ENCODE measurements at places on chromosomes 1 and 21.

DNA sequence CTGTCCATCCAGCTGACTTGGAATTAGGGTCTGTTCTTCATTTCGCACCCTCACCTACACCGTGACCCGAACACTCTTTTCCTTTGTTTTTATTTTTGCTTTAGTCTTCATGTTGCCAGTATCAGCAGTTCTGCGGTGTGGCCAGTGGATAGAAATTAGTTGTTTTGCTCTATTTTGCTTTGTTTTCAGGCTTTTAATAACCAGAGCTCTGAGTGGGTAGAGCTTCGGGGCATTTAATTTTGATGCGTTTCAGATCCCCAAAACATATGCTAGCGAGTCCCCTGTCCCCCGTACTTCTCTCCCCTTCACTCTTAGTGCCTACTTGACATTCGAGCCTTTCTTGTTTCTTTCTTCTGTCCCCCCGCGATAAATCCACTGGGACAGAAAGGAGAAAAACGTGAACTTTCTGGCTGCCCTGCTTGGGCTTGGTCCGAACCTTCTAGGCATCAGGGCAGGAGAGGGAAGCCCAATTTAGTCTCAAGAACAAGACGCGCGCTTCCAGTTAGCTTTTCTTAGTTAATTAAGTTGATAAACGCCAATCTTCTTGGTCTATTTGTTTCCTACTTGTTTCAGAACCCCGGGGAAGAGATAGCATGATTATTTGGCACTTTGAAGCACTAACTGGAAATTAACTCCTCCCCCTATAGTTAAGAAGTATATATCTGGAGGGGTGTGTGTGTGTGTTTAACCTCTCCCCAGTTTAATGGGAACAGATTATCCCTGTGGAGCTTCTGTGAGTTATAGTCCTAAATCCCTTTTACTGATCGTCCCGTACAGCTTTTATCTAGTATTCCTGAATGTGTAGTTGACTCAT lies 839 bp downstream of the SWT1 start:
- DNase-seq, result peak; percentile 10

DNA sequence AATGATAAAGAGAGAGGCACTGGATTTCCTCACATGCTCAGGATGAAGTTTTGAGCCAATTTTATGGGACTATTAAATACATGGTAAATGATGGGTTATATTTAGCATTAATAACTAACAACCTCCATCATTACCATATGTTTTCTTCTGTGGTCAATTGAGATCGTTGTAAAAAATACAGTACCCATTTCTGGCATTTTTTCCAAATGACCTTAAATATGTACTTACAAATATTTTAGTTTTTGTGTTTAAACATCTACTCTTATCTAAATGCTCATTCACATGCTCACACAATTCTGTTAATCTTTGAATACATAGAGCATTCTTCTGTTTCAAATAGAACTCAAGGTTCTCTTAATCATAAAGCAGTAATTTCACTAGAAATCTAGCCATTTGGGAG lies 330.0 kb upstream of the BRINP3 start:
- no peak for DNase-seq

DNA sequence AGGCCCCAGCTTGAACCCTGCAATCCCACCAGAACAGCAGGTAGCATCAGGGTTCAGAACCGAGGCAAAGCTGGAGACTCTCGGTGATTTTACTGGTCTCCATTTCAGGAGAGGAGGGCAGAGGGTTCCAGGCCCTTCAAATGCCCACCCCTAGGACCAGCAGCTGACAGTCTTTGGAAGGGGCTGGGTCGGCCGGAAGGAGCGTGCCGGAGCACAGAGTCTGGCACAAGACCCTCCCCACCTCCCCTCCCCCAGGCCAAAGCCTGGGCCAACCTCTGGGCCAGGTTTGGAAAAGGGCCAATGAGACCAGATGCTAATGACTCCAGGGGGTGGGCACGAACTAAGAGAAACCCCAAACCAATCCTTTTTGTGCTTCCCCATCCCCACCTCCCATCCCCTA lies 6.9 kb downstream of the FBXO2 start:
- DNase-seq, result no peak

DNA sequence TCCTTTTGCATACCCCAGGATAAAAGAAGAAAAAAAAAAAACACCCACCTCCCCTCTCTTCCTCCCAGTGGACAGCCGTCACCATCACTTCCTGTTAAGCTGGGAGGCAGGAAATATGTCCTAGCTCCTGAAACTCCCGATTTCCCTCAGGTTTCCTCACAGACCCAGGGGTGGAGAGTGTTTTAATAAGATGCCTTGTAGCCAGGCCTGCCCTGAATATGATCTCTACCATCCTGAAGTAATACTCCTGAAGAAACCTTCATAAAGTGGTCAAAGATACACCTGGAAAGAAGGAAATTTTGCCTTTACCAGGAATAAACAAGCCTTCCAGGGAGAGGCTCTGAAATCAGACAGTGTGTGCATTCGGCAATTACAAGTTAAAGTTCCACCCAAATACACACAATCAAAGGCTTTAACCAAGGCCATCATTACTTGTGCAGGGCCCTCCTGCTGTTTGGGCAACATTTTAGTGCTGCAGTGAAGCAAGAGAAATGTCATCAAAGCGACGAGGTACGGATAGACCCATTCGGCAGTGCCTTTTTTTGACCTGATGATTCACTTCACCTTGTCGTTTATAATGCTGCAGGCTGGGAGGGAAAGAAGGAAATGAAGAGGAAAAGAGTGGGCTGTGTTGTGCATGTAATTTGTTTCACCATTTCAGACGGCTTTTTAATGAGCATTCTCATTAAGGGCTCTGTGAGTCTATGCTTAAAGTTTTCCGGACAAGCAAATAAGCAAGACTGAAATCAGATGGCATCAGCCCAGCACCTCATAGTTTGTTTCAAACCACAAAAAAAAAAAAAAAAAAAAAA lies 41.0 kb upstream of the RASAL2 start:
- DNase-seq, result no peak

DNA sequence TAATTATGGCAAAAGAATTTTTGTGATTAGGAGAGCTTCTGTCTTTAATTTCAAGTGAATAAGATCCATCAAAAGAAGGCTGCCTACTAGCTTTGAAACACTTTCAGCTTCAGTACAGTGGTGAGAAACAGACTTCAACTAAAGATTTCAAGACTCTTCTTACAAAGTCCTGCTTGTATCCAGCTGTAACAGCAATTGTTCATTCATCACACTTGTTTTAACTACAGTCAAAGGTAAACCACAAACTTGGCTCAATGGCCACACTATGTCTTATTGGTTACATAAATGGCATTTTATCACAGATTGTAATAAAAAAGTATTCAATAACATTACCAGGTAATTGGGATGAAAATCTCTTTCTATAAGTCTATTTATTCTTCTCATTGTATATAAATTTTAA lies 59.2 kb downstream of the WARS2 start:
- no peak for DNase-seq

DNA sequence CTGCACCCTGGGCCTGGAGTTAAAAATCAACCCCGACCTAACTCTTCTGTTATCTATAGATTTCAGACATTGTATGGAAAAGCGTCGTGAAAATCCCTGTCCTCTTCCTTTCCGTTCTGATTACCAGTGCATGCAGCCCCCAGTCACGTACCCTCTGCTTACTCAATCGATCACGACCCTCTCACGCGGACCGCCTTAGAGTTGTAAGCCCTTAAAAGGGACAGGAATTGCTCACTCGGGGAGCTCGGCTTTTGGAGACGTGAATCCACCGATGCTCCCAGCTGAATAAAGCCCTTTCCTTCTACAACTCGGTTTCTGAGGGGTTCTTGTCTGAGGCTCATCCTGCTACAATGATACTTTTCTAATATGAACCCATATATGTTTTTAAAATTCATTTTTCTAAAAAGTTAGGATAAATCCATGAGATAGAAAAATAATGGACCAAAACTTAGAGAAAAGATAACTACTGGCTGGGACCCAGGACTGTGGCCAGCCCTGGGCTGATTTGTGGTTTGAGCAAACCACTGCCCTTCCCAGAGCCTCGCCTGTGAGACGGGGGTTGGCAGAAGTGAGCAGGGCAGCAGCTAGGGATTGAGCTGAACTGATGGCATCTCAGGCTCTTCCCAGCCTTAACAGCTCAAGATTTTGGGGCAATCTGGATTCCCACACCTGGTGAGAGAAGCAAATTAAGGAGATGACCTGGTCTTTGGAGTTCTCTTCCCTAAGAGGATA lies 5.0 kb downstream of the UQCRHL start:
- DNase-seq, result no peak

- no peak for DNase-seq
These were observed 31.2 kb downstream of the GNPAT start for GRCh38 chr1:231272173-231272572.

DNA sequence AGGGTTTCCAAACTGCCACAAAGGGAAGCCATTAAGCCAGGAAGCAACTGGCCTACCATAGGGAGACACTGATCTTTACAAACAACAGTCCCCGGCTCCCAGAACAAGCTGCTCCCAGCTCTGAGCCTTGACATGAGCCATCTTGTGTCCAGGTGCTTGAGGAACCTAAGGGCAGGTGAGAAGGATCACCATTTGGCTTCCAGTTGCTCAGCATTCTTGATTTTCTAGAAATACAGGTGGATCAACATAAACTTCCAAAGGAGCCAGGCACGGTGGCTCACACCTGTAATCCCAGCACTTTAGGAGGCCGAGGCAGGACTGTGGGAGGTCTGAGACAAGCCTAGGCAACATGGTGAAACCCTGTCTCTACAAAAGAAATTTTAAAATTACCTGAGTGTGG lies 21.6 kb downstream of the ZBTB17 start:
- DNase-seq, result no peak

- DNase-seq, result no peak
These were observed 2.0 kb downstream of the RNF186 start for GRCh38 chr1:19812875-19813642.

- no peak for DNase-seq
These were observed 317.6 kb downstream of the SPATA17 start for GRCh38 chr1:217948741-217949140.

- no peak for DNase-seq
These were observed 156.6 kb downstream of the TRABD2B start for GRCh38 chr1:47840393-47841190.

DNA sequence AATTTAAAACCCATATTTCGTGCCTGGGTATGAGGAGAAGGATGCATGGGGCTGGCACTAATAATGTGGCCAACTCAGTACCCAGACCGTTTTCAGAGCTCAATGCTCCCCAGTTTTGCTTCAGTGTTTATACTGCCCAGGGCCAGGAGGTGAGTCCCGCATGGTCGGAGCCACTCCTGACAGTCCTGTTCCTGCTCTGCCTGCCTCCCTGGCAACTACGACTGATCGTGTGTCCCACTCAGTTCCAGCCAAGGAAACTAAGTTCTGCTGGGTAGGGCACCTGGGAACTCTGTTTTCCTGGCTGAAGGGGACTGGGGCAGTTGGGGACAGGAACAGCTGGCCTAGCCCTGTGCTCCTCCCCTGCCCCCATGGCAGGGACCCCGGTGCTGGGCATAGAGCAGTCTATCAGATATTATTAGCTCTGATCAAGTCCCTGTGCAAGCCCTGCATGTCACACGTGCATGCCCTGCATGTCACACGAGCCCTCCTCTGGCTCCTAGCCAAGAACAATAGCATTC lies 19.2 kb downstream of the S100A7 start:
- DNase-seq, result no peak

DNA sequence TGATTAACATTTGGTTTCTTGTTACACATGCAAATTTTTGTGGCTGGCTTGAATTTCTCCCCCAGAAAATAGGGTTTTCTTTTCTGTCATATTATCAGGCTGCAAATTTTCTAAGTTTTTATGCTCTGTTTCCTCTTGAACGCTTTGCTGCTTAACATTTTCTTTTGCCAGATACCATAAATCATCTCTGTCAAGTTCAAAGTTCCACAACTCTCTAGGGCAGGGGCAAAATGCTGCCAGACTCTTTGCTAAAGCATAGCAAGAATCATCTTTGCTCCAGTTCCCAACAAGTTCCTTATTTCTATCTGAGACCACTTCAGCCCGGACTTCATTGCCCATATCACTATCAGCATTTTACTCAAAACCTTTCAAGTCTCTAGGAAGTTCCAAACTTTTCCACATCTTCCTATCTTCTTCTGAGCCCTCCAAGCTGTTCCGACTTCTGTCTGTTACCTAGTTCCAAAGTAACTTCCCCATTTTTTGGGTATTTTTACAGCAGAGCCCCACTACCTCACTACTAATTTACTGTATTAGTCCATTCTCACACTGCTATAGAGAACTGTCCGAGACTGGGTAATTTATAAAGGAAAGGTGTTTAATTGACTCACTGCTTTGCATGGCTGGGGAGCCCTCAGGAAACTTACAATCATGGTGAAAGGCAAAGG lies 486.9 kb upstream of the NCAM2 start:
- no peak for DNase-seq

DNA sequence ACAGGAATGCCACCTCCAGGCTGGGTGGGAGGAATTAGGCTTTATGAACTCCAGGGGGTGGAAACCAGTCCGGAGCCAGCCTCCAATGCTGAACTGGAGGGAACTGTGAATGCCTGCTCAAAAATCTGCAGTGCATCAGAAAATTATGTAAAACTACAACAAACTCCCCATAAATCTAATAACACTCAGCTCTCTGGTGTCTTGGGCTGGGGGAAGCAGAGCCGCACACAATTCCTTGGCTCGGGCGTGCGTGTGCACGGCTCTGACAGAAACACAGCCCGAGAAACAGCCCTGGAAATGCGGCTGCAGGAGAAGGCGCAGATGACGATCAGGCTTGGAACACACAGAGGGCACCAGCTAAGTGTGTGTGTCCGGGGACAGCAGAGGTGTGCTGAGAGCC lies 127.6 kb upstream of the VAMP3 start:
- DNase-seq, result no peak

- DNase-seq, result no peak
These were observed 6.7 kb downstream of the WNT2B start for GRCh38 chr1:112515311-112516009.

DNA sequence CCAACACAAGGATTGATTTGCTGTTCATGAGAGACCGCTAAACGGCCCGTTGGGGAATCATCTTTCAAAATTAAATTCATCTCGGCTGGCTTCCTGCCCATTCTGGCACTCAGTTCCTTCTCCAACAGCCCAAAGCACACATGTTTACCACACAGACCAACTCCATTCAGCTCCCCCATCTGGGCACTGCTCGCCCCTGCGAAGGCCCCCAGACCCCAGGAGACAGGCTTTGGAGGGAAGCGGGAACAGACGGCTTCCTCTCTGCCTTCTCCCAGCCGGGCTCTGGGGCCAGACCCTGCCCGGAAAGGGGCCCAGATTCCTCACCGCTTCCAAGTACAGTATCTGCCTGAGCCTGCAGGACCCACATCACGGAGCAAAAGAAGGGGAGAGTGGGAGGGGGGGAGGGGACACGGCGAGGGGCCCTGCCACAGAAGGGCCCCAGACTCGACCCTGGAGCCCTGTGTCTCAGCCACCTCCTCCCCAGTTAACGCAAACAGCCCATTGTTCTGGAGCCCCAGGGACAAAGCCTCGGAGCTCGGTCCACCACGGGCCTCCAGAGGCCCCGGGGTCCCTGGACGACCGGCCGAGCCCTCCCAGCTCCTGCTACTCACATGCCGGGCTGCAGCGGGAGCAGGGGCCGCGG lies 660 bp downstream of the MEGF6 start:
- no peak for DNase-seq

- no peak for DNase-seq
These were observed 4.6 kb upstream of the GMEB1 start for GRCh38 chr1:28663871-28664470.
